ENCODE measurements at places on chromosomes 16 and 17. TPM values are rescaled to one million over a fixed set of nuclear protein-coding genes. Genes with fewer than 3 reads are reported as not detected.
A peak's percentile ranks its signal among the peaks of the same experiment; 100 is the strongest.

The USP36 gene
- 29.8 TPM for polyA plus RNA-seq

- DNase-seq, result no peak
Observed at GRCh38 chr16:73558219-73558618, 510.3 kb upstream of the ZFHX3 start.

The IL34 gene
- polyA plus RNA-seq, result 1.0 TPM

DNA sequence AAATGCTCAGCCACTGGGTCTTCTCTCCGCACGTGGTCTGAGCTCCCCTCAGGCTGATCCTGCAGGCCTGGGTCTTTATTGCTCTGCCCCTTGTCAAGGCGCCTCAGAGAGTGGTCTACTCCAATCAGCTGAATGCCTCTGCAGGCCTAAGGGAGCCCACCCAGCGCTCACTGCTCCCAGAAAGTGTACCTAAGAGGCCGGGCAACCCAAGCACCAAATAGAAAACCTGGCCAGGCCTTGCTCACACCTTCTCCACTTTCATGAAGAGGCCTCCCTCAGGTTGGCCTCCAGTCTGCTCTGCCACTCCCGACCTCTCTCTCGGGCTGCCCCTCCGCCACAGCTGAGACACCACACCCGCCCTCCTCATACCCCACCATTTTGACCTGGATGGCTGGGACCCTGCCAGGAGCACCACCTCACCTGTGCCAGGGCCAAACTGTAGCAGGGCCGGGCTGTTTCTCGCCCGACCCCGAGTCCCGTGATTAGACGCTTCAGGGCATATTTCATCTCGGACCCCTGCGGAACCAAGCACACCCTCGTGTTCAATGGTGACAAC is 665 bp downstream of the MYBBP1A start:
- DNase-seq, result no peak

DNA sequence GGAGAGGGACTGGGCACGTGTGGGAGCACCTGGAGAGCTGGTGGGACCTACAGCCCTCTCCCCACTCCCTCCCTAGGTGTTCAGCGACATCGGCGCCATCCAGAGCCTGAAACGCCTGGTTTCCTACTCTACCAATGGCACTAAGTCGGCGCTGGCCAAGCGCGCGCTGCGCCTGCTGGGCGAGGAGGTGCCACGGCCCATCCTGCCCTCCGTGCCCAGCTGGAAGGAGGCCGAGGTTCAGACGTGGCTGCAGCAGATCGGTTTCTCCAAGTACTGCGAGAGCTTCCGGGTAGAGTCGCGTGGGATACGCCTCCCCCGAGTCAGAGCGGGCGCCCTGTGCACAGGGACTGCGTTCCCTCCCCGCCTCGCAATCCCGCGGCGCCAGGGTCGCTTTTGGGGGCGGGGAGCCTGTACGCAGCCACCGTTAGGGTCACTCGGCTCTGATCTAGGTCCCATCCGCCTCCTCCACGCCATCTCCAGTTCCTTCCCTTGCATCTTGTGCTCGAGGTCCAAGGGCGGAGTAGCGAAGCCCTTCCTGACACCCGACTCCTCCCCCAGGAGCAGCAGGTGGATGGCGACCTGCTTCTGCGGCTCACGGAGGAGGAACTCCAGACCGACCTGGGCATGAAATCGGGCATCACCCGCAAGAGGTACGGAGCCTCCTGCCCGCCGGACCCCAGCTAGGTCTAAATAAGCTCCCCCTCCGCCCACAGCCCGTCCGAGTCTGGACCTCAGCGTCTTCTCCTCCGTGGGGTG is 13.0 kb downstream of the SARM1 start:
- peak; percentile 25 for DNase-seq

The SPIRE2 gene
- polyA plus RNA-seq, result 1.5 TPM

The CCDC154 gene
- polyA plus RNA-seq, result 0.13 TPM

- no peak for DNase-seq
Observed at GRCh38 chr17:54974759-54975158, 6.2 kb downstream of the STXBP4 start.

The TNFRSF17 gene
- polyA plus RNA-seq, result not detected

DNA sequence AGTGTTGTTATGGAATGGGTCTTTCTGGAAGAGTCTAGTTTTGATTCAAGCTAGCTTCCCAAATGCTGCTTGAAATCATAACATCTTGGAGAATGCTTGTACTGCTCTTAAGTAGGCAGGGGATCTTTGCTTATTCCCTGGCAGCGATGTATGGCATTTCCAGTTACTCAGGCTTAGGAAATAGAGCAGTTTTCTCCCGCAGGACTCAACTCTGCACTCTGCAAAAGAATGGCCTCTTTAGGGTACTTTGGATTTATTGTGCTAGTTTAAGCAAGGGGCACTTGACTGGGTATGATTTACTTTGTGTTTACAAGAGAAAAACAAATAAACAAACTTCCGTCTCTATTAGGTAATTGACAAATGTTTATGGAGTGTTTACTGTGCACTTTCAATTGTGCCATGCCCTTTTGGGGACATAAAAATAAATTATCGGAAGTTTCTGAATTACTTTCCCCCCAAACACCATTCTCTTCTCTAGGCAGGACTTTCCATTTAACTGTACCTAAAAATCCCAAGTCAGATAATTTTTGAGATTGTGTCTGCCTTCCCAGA is 164.0 kb downstream of the MAP2K6 start:
- DNase-seq, result no peak

The MON1B gene
- 35.8 TPM for polyA plus RNA-seq

The KRT24 gene
- not detected for polyA plus RNA-seq

The PRR11 gene
- 28.8 TPM for polyA plus RNA-seq

GRCh38 chr17:40086150-40087044 is 14.0 kb downstream of the NR1D1 start:
- DNase-seq, result peak; percentile 40

The G6PC1 gene
- not detected for polyA plus RNA-seq

The PIPOX gene
- polyA plus RNA-seq, result 0.62 TPM

The COX4I1 gene
- 795 TPM for polyA plus RNA-seq

GRCh38 chr17:6507535-6507934 is 48.8 kb downstream of the PITPNM3 start:
- peak; percentile 92 for DNase-seq

DNA sequence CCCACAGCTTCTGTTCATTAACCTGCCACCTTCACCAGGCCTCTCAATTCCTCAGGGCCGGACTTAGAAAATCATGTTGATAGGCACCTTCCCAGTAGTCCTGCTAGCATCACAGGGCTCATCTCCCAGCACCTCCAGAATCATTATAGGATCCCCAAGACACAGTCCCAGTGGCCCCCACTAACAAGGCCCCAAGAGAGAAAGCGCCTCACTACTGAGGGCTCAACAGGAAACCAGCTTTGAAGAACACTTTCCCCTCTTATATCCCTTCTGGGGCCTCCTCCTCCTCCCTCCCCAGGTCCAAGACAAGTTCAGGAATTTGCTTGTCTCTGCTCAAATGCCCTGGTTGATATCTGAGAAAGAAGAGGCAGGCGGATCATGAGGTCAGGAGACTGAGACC is at the start of gene OR3A3:
Gene OR3A3, plus strand, starts transcription at position 301 of the 400 bp plus-strand sequence.
- no peak for DNase-seq

DNA sequence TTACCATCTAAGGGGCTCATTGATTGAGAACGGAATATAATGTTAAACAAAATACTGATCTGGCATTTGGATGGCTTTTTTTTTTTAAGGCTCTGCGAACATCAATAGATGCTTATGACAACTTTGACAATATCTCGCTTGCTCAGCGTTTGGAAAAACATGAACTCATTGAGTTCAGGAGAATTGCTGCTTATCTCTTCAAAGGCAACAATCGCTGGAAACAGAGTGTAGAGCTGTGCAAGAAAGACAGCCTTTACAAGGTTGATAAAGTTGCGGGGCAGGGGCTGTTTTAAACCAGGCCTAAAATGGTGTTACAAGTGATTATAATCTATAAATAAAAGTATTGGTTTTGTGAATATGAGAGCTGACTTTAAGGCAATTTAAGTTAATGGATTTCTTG is 22.3 kb downstream of the PTRH2 start:
- DNase-seq, result no peak

- DNase-seq, result no peak
Observed at GRCh38 chr16:72829846-72830775, 217.8 kb downstream of the ZFHX3 start.

The OTOP2 gene
- not detected for polyA plus RNA-seq
